Stimulated activated CD4-positive, alpha-beta T cell treated with anti-CD3 and anti-CD28 coated beads, Interleukin-12 subunit alpha, Interleukin-12 subunit beta, amount 100 ng/mL, for 24 hours (primary cell): ENCODE measurements at places on chromosomes 2 and 18.
A peak's percentile ranks its signal among the peaks of the same experiment; 100 is the strongest.

DNA sequence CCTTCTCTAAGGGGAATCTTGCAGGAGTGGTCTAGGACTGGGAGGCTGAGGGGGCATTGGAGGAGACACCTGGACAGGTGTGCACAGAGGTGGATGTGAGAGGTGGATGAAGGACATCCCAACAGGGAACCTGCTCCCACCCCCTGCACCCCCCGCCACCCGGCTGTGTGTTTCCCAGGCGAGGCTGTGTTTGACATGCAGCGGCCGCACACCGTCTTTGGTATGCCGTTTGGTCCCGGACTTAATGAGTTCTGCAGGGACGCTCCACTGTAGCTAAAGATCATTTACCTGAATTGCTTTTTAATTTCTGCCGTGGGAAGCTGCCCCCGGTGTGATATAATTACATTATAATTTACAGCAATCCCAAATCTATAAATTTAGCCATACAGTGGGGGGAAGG lies 87.3 kb downstream of the GLI2 start:
- no peak for DNase-seq

DNA sequence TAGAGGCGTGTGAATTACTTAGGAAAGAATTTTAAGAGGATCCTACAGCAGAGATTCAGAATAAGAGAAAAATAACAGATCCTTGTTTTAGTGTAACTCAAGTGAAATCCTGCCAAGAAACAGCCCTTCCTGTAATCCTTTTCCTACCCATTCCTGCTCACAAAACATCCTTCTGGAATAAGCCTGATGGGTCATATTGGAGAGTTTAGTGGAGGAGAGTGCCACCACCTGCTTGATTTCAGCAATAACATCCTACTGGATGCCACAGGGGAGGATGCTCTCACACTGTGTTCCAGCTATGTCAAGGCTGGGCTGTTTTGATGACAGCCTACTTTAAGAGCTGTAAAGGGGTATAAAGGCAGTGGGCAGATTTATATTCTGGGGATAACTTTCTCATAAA lies 54.8 kb upstream of the CCDC178 start:
- no peak for DNase-seq

DNA sequence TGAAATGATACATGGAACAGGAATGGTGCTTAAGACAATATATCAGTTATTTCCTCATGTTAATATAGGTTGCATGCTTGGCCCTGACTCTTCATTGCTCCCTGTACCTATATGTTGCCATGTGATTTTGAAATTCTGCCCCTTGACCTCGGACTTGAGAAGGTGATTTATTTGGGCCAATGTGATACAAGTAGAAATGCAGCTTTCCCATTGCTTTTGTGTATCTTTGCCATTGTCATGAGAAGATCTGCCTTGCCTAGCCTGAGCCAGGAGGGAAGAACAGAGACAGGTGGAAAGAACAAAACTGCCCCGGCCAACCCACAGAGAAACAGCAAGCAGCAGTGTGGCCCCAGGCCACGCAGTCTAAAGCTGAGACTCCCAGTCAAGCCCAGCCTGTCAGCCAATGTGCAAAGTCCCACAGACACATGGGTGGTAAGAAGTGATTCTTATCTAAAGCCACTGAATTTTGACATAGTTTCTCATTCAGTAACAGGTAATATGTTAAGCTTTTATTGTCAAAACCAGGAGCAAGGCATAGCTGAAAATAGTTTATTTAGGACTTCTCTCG lies 245.7 kb upstream of the RND3 start:
- DNase-seq = no peak

- no peak for DNase-seq
Observed at GRCh38 chr2:217751192-217751591, 251.6 kb downstream of the TNS1 start.

DNA sequence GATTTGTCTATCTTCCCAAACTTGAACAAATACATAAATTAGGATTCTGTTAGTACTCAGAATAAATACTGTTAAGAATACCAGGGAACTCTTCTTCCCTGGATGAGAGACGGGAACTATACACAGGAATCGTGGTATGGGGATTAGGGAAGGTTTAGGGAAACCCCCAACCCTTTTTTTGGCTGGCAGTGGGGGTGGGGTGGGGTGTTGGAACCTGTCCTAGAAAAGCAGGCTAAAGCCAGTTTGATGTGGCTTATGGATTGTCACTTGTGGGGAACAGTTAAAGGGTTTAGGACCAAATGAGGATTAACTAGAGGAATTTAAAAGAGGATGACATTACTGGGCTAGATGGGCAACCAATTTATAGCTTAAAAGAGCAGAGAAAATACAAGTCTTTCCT lies 1.8 kb downstream of the SLC4A10 start:
- DNase-seq = no peak

GRCh38 chr18:55585920-55586561 lies 2.0 kb downstream of the TCF4 start:
- DNase-seq = no peak

DNA sequence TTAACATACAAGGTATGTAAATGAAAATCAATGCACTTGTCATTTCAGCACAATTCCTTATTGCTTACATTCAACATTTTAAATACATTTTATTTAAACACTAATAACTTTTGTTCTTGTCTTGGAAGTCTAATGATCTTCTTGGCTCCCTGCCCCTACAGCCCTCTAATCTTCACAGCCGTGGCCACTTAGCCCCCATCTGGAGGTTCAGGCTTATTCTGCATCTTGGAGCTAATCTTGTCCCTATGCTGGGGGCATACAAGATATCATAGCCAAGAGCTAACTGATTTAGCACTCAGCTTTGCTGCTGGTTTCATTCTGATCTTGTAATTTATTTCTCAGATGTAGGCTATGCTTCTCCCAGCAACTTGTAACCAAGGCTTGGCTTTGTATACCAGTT lies 140.8 kb downstream of the TMEFF2 start:
- no peak for DNase-seq

DNA sequence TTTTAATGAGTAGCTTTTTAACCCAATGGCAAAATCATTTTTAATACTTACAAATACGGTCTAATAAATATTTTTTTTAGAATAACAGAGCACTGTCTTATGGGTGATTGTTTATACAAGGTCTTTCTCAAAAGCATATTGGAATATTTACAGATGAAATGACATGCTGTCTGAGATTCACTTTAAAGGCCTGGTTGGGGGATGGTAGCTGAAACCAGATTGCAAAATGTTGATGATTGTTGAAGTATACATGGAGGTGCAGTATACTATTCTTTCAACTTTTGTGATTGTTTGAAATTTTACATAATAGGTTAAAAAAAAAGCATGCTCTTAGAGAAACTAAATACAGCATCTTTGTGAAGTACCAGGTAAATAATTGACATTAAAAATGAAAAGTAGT lies 111.2 kb downstream of the FMNL2 start:
- no peak for DNase-seq

- no peak for DNase-seq
Observed at GRCh38 chr18:34562252-34562870, 147.7 kb upstream of the DTNA start.

- DNase-seq = peak; percentile 13
Observed at GRCh38 chr2:26068602-26069298, 34.9 kb downstream of the RAB10 start.

DNA sequence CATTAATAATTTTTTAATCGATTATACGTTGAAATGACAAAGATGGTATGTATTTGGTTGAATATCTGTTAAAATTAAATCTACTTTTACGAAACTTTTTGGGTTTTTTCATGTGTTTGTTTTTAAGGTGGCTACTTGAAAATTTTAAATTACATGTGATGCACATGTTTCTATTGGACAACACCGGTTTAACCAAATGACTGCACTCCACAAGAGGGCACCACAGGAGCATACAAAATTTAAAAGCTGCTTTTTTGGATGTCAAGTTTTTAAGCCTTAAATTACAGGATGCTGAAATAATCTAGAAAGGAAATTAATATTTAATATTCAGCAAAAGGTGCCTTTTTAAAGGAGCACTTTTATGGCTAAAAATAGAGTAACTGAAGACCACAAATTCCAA lies 98.7 kb downstream of the ACVR1 start:
- peak; percentile 14 for DNase-seq

DNA sequence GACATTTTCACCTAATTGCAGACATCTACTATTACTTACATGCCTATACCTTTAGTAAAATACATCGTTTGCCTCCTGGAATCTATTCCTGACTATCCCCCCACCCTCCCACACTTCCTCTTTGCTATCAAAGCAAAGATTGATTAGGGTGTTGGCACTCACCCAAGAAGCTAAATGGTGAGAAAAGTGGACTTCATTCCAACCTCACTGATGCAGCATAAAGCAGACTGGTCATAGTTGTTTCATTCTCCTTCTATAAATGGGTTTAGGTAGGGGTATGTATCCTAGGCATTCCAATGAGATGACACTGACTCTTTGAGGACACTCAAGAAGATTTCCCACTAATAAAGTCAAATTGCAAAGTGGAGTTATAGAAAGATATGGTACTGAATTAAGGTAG lies 97.4 kb downstream of the LRP1B start:
- no peak for DNase-seq

DNA sequence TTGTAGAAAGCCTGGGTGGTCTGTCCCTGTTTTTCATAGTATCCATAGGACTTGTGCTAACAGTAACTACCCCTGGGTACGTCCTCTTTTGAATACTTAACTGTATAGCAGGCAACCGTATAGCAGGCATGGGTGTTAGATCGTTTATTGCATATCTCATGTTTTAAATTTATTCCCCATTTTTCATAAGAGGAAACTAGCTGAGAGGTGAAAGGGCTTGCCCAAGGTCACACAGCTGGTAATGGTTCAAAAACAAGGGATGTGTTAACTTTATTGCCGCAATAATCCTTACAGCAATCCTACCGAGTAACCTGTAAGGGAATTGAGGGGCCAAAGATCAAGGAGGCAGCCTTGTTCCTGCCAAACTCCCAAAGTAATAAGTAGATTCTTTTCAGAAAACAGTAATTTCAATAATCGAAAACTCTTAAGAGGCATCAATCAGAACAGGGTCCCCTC lies 990 bp upstream of the MGAT4A start:
- no peak for DNase-seq

GRCh38 chr2:50606860-50607259 lies 425.1 kb downstream of the NRXN1 start:
- no peak for DNase-seq

GRCh38 chr18:36281936-36282335 lies 15.6 kb upstream of the FHOD3 start:
- DNase-seq = no peak

DNA sequence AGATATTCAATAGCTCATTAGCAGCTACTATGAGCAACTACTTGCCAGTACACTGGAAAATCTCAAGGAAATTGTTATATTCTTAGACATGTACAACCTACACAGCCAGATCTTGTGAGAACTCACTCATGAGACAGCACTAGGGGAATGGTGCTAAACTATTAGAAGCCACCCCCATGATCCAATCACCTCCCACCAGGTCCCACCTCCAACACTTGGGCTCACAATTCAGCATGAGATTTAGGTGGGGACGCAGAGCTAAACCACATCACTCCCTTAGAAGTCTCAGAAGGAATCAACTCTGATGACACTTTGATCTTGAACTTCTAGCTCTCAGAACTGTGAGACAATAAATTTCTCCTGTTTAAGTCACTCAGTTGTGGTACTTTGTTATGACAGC lies 418.3 kb upstream of the SPHKAP start:
- DNase-seq = no peak

GRCh38 chr2:236355911-236356310 lies 91.7 kb upstream of the ASB18 start:
- DNase-seq = no peak

DNA sequence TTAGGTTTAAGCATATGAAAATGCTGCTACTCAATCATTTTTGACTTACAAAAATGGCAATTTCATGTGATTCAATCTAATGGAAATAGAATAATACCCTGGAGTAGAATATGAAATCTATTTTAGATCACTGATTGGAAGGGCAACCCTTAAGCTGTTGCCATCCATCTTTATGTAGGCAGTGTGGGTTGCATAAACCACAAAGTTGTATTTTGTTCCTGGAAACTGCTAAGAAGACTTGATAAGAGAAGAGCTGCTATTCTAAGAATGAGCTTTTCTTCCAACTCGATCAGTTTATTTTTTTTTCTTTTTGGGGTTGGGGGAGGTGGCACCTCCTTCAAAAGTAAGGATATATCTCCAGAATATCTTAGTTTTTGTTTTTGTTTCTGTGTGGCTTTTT lies 60.2 kb downstream of the CAVIN2 start:
- DNase-seq = no peak

GRCh38 chr2:66526180-66526579 lies 91.3 kb downstream of the MEIS1 start:
- no peak for DNase-seq

- no peak for DNase-seq
Observed at GRCh38 chr2:41711736-41712135, 336.1 kb upstream of the PKDCC start.

DNA sequence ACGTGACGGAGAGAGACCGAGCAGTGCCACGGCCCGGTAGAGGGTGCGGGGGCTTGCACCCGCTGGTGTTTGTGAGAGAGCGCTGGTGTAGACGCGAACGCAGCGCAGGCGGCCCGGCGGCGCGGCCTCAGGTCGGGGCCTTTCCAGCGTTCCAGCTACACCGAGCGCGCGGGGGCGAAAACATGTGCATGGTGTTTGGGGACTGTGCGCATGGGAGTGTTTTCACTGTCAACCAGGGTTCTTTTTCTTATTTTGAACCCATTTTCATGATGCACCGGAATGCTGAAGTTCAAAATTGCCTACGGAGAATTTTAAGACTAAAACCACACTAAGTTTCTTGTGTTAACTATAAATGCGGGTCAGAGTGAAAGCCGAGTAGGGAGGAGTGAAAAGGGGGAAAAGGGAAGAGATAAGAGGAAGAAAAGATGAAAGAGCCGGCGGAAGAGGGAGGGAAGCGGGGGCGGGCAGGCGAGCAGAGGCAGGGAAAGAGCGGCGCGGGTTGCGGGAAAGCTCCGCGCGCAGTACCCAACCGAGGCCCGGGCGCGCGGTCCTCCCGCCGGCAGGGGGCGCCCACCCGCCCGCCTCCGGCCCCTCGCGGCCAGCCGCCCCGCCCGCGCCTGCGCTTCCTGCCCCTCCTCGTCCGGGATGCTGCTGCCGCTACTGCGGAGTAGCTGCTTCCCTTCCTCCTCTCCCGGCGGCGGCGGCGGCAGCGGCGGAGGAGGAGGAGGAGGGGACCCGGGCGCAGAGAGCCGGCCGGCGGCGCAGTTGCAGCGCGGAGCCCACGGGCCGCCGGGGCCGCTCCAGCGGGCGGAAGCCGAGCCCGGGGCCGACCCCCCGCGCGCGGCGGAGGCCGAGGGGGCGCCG lies at the start of gene RAB12:
TSS of gene RAB12 (plus strand) at position 643 of the 864 bp plus-strand sequence. CDS start at position 646, 3 bp downstream.
- DNase-seq = peak; percentile 74

DNA sequence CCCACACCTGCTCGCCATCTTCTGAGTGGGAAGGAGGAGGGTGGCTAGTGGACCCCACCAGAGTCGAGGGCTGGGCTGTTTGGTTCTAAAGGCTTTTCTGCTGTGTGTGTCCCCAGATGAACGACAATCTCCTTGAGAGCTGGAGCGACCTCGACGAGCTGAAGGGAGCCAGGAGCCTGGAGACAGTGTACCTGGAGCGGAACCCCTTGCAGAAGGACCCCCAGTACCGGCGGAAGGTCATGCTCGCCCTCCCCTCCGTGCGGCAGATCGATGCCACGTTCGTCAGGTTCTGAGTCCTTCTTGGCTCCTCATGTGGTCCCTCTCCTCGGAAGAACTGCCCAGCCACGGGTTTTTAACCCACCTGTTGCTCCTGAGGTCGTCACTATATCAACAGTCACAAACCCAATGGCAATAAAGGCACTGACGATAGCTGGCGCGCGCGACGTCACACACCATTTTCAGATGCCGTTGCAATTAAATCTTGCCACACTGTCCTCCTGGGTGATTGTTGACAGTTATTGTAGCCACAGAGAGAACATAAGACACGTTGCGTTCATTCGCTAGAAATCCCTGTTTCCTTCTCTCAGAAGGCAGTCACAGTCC lies 5.8 kb upstream of the ANO7 start:
- no peak for DNase-seq

- DNase-seq = no peak
Observed at GRCh38 chr2:101265893-101266499, 13.3 kb downstream of the CNOT11 start.
